Stimulated activated effector memory CD8-positive, alpha-beta T cell treated with anti-CD3 and anti-CD28 coated beads, Interleukin-12 subunit alpha, Interleukin-12 subunit beta, amount 100 ng/mL, for 72 hours (primary cell): ENCODE measurements at places on chromosomes 7 and 10.

- DNase-seq, result no peak
Observed at GRCh38 chr7:14960721-14961120, 58.2 kb upstream of the DGKB start.

DNA sequence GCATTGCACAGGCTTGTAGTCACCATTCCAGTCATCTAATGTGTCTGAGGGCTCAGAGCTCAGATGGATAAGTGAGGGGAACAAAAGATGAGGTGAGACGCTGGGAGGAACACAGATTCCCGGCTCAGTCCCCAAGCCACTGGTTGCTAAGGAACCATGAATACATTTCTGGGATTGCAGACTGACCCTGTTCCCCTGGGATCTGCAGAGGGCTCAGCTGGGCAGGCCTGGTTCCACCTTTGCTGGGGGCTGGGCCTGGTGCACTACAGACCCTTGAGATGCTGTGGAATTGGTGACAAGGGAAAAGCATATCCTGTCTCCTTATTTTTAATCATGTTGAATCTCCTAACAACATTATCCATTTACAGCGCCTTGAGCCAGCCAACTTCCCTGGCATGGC lies 19.2 kb downstream of the ELFN1 start:
- no peak for DNase-seq

GRCh38 chr7:107430057-107430456 lies 39.8 kb upstream of the GPR22 start:
- no peak for DNase-seq

DNA sequence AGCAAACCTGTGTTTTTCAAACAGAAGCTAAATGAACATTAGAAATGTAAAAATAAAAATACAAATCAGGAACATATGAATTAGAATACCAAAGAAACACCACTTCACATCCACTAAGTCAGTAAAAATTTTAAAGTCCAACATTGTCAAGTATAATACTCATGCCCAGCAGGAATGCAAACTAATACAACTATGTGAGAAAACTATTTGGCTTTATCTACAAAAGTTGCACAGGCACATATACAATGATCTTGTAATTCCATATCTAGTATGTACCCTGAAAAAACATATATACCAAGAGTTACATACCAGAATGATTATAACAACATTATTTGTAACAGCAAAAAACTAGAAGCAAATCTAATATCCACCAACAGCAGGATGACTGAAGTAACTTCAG lies 91.1 kb downstream of the RNF32 start:
- DNase-seq, result no peak

DNA sequence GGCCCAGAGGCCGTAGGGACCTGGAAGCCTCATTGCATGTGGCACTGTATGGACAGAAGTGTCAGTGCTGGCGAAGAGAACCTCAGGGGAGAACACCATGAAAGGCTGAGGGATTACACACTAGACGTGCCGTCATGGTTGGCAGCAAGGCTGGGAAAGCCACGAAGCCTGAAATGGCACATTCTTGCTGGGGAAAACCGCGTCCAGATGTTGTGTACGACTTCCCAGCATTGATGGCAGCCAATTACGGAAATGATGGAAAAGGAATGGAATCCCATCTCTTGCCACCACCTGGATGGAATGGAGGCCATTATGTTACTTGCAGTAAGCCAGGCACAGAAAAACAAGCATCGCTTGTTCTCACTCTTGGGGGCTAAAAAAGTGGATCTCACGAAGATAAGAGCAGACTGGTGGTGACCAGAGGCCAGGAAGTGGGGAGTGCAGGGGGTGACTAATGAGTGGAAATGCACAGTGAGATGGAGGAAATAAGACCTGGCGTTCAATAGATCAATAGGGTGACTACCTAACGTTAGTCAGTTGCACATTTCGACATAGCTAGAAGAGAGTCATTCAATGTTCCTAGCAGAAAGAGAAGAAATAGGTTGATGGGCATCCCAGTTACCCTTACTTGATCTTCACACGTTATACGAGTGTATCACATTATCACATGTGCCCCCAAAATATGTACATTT lies 14.6 kb upstream of the PWWP2B start:
- DNase-seq, result no peak
